ENCODE measurements at places on chromosomes 12 and 14. TPM values are rescaled to one million over a fixed set of nuclear protein-coding genes. Genes with fewer than 3 reads are reported as not detected.

Gene KRT74
- total RNA-seq, result not detected

Gene NRIP2
- total RNA-seq, result not detected

Gene NR1H4
- not detected for total RNA-seq

DNA sequence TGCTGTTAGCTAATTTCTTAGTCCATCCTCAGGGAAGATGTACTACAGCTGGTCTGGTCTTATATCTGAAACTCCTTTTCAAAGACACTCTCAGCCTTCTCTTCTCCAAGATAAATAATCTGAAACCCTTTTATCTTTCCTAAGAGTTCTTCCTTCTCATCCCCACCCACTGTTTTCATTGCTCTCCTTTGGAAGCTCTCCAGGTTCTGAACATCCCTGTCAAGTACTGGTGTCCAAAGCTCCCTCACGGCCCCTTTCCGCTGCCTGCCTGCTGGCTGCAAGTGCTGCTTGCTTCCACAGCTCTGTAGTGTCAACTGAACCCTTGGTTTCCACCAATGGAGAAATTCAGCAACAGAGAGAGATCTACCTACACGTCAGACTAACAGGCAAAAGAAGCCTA lies 6.6 kb upstream of the SLC6A13 start:
- DNase-seq, result no peak

- DNase-seq, result peak; percentile 69
Observed at GRCh38 chr14:26863736-26864135, 265.9 kb upstream of the NOVA1 start.

DNA sequence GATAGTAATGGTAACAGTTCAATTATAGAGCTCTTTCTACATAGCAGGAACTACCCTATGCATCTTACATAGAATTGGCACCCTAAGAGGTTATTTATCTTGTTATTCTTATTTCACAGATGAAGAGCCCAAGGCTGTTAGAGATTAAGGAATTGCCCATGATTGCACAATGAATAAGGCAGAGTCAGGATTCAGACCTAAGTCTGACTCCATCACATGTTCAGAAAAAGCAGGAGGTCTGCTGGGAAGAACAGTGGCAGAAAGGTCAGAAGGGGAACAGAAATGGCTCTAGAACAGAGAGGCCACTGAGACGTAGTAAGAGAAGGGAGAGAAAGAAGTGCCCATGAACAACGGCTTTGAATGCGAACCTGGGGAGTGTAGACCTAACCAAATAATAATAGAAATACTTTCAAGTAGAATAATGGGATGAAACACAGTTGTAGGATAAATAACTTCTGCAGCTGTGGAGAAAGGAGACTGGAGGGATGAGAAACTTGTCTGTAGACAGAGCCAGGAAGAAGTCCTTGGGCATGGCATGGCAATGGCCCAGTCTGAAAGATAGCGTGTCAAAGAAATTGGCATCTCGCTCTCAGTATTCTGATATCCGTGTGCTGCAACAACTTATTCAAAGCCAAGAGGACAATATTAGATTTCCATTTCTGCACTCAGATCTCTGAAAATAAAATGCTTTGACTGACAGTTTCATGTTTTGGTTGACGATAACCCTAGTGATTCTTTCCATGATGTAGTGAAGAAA lies 17.6 kb downstream of the MYBPC1 start:
- DNase-seq, result no peak

- DNase-seq, result no peak
Observed at GRCh38 chr12:106910202-106910601, 45.5 kb upstream of the TMEM263 start.

- DNase-seq, result no peak
Observed at GRCh38 chr12:76637807-76638206, 78.2 kb upstream of the OSBPL8 start.

DNA sequence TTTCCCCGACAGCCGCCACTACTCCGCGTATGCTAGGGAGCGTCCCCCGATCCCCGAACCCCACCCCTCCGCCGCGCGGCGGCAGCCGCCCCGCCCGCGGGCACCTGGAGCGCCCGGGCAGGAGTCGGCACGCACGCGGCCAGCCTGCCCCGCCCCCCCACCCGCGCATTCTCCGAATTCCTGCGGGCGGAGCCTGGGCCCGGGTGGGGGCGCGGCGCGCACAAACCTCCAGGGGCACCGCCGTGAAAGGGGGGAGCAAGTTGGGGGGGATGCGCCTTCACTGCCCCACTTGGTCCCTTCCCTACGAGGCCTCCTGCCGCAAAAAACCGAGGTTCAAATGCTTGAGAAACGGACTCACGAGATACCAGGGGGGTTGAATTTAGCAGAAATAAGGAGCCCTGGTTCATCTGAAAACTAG lies 1.7 kb downstream of the AJUBA start:
- peak; percentile 80 for DNase-seq

- DNase-seq, result no peak
Observed at GRCh38 chr14:88870777-88871176, 46.3 kb downstream of the TTC8 start.

- DNase-seq, result no peak
Observed at GRCh38 chr12:72523754-72524153, 251.6 kb downstream of the TRHDE start.

- no peak for DNase-seq
Observed at GRCh38 chr14:52307905-52308304, 6.2 kb upstream of the PTGER2 start.

DNA sequence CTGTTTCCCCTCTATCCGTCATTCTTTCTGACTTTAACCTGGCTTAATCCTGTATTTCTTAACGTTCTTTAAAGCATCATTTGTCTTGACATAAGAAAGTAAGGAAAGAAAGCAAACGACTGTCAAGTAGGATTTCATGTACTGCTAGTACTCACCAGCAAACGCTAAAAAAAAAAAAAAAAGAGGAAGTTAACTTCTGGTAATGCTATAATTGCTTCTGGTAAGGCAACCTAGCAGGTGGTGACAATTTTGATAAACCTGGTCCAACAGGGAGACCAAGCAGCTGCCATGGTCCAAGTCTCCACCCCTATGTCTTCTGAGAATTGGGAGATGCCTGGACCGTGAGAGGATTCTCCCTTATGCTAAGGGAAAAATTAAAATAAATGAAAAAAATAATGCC lies 306.6 kb downstream of the DAD1 start:
- DNase-seq, result no peak

- no peak for DNase-seq
Observed at GRCh38 chr14:82398256-82398655, 864.6 kb upstream of the SEL1L start.

- no peak for DNase-seq
Observed at GRCh38 chr12:109815757-109816617, 17.2 kb downstream of the TRPV4 start.

DNA sequence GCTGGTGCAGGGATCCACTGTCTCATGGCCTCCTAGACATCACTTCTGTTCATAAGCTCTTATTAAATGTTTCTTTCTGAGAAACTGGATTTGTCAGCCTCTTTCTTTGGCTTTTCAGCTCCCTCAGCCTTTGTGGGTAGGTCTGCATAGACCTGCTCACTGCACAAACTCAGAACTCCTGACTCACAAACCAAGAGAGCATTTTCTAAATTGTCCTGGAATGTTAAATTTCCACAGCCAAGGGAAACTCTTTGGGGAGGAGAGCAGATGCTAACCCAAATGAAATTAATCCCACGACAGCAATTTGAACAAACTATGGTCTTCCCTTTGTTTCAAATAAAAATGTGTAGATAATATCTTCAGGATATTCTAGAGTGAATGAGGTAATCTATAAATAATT lies 19.5 kb upstream of the CERS5 start:
- peak; percentile 46 for DNase-seq

DNA sequence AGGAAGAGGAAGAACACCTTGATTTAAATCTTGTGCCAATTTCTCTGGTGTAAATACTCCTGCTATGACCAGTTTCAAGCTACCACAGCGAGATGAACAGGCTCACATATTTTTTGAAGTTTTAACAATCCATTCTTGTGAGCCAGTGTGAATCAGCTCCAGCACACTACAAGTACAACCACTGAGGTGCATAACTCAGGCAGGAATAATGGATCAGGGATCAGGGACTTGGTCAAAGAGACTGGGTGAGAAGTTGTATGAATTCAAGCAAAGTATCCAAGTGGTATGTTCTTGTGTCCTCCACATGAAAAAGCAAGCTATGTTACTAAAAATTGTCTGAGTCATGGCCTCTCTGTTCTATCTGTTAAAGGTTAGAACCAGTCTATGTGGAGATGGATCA lies 35.2 kb upstream of the KITLG start:
- DNase-seq, result no peak

- peak; percentile 97 for DNase-seq
Observed at GRCh38 chr12:64181430-64182291, 40.4 kb downstream of the KICS2 start.

DNA sequence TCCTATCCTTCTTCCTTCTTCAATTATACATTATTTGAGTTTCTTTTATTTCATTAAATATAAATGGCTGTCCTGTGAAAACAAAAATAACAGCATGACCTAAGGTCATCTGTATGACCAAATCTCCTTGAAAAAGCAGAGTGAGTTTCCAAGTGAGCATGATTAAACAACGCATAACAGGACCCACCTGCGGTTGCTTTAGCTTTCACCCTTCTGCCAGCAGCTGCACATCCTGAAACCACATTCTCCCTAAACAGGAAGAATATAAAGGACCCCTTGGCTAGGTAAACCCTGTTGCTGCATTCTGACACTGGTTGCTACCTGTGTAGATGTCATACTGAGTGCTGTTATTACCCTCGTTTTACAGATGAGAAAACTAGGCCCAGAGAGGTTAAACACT lies 42.8 kb upstream of the CPM start:
- DNase-seq, result no peak

GRCh38 chr12:62263966-62264365 lies 3.8 kb downstream of the USP15 start:
- DNase-seq, result no peak

Data from Daoy (cell line).